ENCODE measurements at places on chromosomes 2 and 18. TPM values are rescaled to one million over a fixed set of nuclear protein-coding genes. Genes with fewer than 3 reads are reported as not detected.
A peak's percentile ranks its signal among the peaks of the same experiment; 100 is the strongest.

The TCF23 gene
- not detected for total RNA-seq

GRCh38 chr2:24855022-24855622 is 61.9 kb downstream of the CENPO start:
- H3K27me3 ChIP-seq = no peaks in the 10 kb centered on the region
- H3K36me3 ChIP-seq = peaks cover 9% of the 10 kb centered on the region
- no peak overlapping the region for H3K4me3 ChIP-seq
- no peaks in the 10 kb centered on the region for H3K4me1 ChIP-seq
- H3K27ac ChIP-seq = no peak overlapping the region

The PRSS56 gene
- total RNA-seq = not detected

DNA sequence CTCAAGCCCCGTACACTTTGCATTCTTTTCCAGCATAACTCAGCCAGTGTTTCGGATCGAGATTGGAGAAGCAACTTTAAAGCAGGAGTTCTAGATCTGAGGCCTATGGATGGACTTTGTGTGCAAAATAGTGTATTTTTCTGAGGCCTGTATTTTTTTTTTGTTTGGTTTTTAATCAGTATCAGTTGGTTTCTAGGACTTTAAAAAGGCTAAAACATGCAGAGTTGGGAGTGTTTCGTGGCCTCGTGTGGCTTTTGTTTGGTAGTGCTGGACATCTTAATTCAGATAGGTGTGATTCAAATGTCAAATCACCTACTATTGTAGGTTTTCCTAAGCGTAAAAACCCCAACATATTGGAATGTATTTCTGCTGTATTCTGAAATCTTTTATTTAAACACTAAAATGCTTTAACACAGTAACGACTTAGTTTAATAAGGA is 282 bp upstream of the PUS10 start:
- H3K4me3 ChIP-seq = peak overlapping the region; percentile 94
- peaks cover 30% of the 10 kb centered on the region for H3K4me1 ChIP-seq
- H3K36me3 ChIP-seq = peaks cover 13% of the 10 kb centered on the region
- H3K27ac ChIP-seq = peak overlapping the region; percentile 96
- H3K27me3 ChIP-seq = no peaks in the 10 kb centered on the region

The RIF1 gene
- 59.2 TPM for total RNA-seq

DNA sequence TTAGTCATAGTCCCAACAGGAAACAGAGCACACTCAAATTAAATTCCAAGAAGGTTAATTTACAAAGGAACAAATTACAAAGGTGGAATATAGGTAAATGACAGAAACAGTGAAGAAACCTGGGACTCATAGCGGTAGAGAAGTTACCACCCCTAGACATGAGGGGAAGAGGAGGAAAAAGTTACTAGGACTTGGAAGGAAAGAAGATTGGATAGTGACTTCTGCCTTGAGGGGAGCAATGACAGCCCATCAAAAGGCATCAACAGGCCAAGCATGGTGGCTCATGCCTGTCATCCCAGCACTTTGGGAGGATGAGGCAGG is 2.4 kb upstream of the PDE11A start:
- H3K4me1 ChIP-seq = peaks cover 9% of the 10 kb centered on the region
- H3K27ac ChIP-seq = no peak overlapping the region
- DNase-seq = no peak
- H3K36me3 ChIP-seq = no peaks in the 10 kb centered on the region
- no peak overlapping the region for H3K4me3 ChIP-seq

DNA sequence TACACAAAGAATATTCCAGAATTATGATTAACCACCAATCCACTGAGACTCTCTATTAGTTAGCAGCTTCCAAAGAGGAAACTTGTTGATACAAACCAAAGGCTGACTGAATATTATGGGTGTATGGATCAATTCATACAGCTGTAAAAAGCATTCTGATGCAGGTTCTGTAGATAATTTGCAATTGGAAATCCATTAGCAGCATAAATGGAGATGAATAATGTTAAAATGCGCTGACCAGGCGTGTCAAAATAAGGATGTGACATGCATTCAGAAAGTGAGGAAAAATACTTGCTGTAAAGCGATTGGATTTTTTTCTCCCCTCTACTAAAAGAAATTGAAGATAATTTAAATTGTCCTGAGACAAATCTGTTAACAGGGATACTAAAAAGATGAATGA is 169.0 kb upstream of the DDX18 start:
- H3K4me3 ChIP-seq = no peak overlapping the region
- H3K27me3 ChIP-seq = no peaks in the 10 kb centered on the region
- H3K27ac ChIP-seq = no peak overlapping the region
- no peak for DNase-seq
- no peaks in the 10 kb centered on the region for H3K4me1 ChIP-seq
- no peaks in the 10 kb centered on the region for H3K36me3 ChIP-seq

DNA sequence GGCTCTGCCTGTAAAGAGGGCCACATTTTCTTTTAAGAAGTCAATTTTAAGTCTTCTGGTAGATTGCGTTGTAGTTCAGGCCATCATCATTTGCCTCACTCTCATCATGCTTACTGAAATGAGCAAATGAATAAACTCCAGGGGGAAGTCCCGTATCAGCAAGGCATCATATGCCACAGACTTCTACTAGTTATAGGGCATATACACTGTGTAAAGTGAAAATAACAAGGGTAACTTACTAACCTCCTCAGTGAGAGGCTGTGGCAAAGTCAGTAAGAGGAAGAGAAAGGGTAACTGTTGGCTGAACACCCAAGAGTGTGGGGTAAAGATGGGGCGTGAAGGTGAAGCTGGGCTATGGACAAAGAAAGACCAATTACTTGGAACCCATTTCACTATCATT is 456.2 kb downstream of the SPAG16 start:
- H3K4me3 ChIP-seq = no peak overlapping the region
- H3K27me3 ChIP-seq = no peaks in the 10 kb centered on the region
- H3K27ac ChIP-seq = no peak overlapping the region
- DNase-seq = no peak

The RTP5 gene
- total RNA-seq = 0.12 TPM

The IFIH1 gene
- 34.2 TPM for total RNA-seq

DNA sequence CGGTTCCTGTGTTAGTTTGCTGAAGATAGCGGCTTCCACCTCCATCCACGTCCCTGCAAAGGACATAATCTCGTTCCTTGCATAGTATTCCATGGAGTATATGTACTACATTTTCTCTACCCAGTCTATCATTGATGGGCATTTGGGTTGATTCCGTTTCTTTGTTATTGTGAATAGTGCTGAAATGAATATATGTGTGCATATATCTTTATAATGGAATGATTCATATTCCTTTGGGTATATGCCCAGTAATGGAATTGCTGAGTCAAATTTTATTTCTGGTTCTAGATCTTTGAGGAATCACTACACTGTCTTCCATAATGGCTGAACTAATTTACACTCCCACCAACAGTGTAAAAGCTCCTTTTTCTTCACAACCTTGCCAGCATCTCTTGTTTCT is 255.4 kb upstream of the CDH2 start:
- DNase-seq = no peak
- H3K27me3 ChIP-seq = no peaks in the 10 kb centered on the region
- no peaks in the 10 kb centered on the region for H3K4me1 ChIP-seq
- no peak overlapping the region for H3K4me3 ChIP-seq

DNA sequence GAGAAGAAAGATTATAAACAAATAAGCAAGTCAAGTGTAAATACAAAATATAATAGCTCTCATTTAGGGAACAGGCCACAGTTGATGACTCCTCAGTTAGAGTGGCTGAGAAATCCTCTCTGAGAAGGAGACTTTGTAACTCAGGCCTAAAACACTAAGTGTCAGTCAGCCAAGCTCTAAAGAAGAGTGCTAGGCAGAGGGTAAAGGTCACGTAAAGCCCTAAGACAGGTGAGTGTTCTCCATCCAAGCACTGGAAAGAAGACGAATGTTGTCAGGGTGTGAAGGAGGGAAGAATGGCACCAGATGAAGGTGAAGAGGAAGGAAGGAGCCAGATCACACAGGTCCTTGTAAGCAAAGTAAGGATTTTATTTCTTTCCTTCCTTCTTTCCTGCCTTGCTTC is 24.3 kb downstream of the ERMN start:
- H3K4me1 ChIP-seq = peaks cover 2% of the 10 kb centered on the region
- no peak overlapping the region for H3K4me3 ChIP-seq
- H3K36me3 ChIP-seq = no peaks in the 10 kb centered on the region
- H3K27me3 ChIP-seq = peaks cover 6% of the 10 kb centered on the region
- H3K27ac ChIP-seq = no peak overlapping the region
- no peak for DNase-seq

DNA sequence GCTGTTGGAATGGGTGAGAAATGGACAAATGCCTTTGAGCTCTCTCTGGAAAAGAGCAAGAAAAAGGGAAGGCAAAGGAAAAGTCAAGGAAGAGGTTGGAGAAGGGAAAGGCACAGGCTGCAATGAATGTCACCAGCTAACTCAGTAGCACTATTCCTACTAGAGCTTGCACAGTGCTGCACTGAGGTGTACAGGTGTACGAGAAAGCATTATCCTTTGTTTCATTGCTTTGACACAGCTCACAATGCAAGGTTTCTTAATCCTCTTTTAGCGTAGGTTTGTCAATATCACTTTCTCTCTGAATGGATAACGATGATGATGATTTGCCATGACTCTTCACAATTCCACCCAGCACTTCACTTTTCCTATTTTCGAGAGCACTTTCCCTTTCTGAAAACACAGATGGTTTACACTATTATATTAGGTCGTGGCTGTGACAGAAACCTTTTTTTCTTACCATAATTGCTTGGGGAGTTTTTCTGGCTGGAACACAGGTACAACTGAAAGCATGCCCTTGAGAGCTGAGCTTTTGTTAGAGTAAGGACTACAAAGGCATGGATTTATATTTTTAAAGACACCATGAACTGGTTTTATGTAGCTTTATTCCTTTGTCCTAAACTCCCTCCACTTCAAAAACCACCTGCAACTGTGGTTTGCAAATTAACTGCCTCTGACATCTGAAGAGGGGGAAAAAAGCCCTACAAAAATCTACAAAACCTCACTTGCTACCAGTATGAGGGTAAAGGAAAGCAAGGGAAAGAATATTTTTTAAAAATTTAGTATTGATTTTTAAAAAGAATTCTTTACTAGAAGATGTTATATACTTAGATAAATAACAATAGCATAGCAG is 265.5 kb downstream of the TGIF1 start:
- H3K4me1 ChIP-seq = peaks cover 5% of the 10 kb centered on the region
- peaks cover 18% of the 10 kb centered on the region for H3K27me3 ChIP-seq
- DNase-seq = no peak
- no peak overlapping the region for H3K4me3 ChIP-seq
- H3K36me3 ChIP-seq = no peaks in the 10 kb centered on the region

The ASPRV1 gene
- total RNA-seq = 0.71 TPM

- H3K4me1 ChIP-seq = no peaks in the 10 kb centered on the region
- no peak for DNase-seq
- no peak overlapping the region for H3K27ac ChIP-seq
- no peaks in the 10 kb centered on the region for H3K36me3 ChIP-seq
- H3K4me3 ChIP-seq = no peak overlapping the region
These were observed 312.0 kb downstream of the GPD2 start for GRCh38 chr2:156748221-156748620.

- H3K4me3 ChIP-seq = no peak overlapping the region
- H3K4me1 ChIP-seq = peaks cover 3% of the 10 kb centered on the region
- H3K36me3 ChIP-seq = no peaks in the 10 kb centered on the region
- DNase-seq = no peak
- H3K27me3 ChIP-seq = peaks cover 14% of the 10 kb centered on the region
These were observed 30.3 kb upstream of the AFTPH start for GRCh38 chr2:64493788-64494187.

GRCh38 chr18:79107886-79108285 is 38.7 kb downstream of the ATP9B start:
- no peak overlapping the region for H3K4me3 ChIP-seq
- no peaks in the 10 kb centered on the region for H3K27me3 ChIP-seq
- H3K36me3 ChIP-seq = peaks cover 2% of the 10 kb centered on the region
- DNase-seq = no peak
- no peak overlapping the region for H3K27ac ChIP-seq
- peaks cover 33% of the 10 kb centered on the region for H3K4me1 ChIP-seq

DNA sequence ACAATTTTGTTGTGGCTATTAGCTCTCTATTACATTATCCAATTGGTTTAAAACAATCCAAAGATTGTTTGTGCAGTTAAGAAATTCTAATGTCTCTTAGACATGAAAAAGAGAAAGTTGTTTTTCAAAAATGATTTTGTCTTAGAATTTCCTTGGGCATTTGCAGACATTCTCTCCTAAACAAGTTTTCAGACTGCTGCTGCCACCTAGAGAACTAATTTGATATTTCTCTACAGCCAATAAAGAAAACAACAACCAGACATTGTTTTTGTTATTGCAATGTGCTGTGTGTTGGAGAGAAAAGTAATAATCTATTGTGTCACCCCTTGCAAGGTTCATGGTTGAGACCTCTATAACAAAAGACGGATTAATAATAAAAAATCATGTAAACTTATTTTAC is 119.0 kb upstream of the SYT4 start:
- no peaks in the 10 kb centered on the region for H3K36me3 ChIP-seq
- H3K4me3 ChIP-seq = no peak overlapping the region
- no peaks in the 10 kb centered on the region for H3K27me3 ChIP-seq
- no peak overlapping the region for H3K27ac ChIP-seq
- no peaks in the 10 kb centered on the region for H3K4me1 ChIP-seq

- no peaks in the 10 kb centered on the region for H3K4me1 ChIP-seq
- no peak overlapping the region for H3K4me3 ChIP-seq
- no peak overlapping the region for H3K27ac ChIP-seq
- DNase-seq = no peak
These were observed 66.5 kb downstream of the PXDN start for GRCh38 chr2:1677821-1678165.

DNA sequence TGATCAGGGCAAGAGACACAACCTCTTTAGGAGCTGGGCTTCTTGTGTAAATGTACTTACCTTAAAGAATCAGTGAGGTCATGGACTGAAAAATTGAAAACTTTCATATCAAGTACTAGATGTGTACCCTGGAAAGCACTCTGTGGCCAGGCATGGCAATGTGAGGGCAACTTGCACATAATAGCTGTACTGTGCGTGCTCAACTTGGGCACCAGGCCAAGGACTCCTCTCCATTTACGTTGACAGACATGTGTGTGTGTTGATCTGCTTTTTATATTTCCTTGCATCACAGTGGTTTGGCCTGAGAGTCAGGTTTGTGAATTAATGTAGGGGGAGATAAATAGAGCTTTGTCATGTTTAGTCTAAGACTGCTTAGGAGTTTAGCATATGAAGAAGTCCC is 669.5 kb upstream of the REG3G start:
- no peak overlapping the region for H3K27ac ChIP-seq
- H3K36me3 ChIP-seq = no peaks in the 10 kb centered on the region
- H3K27me3 ChIP-seq = no peaks in the 10 kb centered on the region
- DNase-seq = no peak
- H3K4me1 ChIP-seq = no peaks in the 10 kb centered on the region

The UGT1A3 gene
- total RNA-seq = not detected

DNA sequence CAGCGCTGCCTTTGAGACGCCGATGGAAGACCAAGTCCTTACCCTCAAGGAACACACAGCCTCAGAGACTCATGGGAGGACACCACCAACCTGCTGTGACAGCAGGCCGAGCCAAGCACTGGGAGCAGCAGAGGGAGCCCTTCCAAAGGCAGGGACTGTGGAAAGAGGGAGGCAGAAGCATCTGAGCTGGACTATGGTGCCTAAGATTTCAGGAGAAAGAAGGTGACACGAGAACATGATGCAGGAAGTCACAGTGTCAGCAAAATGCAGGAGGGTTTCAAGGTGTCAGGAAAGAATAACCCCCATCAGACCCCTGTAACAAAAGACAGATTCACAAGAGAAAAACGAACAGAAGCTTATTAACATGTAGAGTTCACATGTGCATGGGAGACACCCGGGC is 24.2 kb upstream of the COX7A2L start:
- no peaks in the 10 kb centered on the region for H3K36me3 ChIP-seq
- no peak for DNase-seq
- H3K4me1 ChIP-seq = no peaks in the 10 kb centered on the region
- H3K27ac ChIP-seq = no peak overlapping the region
